ENCODE measurements at places on chromosomes 5 and 9.

DNA sequence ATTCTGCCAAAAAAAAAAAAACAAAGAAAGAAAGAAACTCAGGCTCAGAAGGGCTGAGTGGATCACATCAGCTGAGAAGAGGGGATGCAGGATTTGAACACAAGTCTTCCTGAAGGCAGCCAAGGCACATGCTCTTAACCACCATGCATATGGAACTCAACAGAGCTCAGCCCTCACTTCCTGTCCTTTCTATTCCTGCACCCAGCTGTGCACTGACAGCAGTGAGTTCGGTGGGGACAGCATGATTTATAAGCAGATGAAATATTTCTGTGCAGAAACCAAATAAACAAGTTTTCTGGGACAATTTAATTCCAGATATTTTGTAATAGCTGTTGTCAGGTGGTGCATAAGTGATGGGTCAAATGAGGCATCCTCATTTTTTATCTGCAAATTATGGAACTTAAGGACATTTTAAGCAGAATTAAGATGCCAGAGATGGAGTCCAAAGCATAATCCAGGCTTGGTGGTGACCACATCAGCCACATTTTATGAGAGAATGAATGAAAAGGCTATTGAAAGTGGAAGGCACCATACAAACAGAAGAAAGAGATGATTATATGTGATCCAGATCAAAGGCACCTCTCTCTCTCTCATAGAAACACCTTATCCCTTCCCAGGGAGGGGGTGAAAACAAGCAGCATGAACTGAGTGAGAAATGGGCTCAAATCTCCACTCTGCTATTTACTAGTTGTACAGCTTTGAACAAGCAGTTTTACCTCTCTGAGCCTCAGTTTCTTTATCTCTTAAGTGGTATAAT, 303.6 kb upstream of the MSX2 start:
- no peak for DNase-seq

- no peak for DNase-seq
Measured at GRCh38 chr5:85931220-85931619, 686.5 kb upstream of the COX7C start.

GRCh38 chr9:129141066-129142041, 30.1 kb downstream of the PTPA start:
- peak; percentile 86 for DNase-seq

- DNase-seq = no peak
Measured at GRCh38 chr9:136568288-136569081, 22.6 kb upstream of the NOTCH1 start.

- DNase-seq = no peak
Measured at GRCh38 chr9:120265791-120266190, 314.2 kb downstream of the CDK5RAP2 start.

- no peak for DNase-seq
Measured at GRCh38 chr5:34806532-34806931, 32.4 kb upstream of the TTC23L start.

DNA sequence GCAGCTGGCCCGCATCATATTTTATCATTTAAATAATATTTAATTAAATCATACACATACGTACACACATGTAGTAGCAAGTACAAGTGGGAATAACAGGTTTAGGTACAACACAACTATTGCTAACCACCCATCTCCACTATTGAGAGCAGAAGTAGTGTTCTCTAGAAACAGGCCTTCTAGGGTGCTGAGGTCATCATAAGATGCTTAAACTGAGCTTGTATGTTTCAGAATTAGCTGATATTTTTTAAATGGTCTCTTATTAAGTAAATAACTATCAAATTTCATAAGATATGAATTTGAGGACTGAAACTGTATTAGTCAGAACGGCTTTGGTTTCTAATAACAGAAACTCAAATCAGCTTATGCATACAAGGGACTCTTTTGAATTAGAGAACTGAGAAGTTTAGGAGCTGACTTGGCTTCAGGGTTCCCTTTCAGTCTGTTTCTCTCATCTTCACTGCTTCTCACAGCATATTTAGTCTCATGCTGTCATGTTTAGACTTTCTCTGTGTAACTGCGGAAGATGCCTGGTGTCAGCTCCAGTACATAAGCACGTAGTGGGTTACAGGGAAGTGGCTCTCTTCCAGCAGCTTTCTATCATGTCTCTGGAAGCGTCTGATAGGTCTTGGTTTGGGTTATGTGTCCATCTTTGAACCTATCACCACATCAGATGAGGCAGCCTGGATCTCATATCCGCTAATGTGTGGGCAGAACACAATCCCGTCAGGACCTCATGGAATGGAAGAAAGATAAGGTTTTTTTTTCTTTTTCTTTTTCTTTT, 25.0 kb upstream of the OCLN start:
- DNase-seq = peak; percentile 21

- no peak for DNase-seq
Measured at GRCh38 chr5:80254767-80255430, 949 bp downstream of the SERINC5 start.

DNA sequence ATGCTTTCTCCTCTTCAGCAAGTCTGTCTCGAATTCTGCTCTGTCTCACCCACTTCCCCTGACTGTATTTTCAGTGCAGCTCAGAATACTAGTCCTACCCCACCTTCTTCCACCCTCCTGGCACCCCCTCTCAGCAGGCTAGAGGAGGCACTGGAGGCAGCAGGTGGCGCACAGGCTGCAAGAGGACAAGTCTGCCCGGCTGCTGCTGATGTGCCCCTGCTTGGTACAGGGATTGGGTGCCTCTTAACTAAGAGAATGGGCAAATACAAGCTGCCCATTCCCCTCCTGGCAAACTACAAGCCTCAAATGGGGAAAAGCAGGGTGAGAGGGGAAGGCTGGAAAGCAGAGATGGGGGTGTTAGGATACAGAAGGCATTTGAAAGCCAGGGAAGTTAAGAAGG, 5.1 kb downstream of the TLN1 start:
- DNase-seq = peak; percentile 20

DNA sequence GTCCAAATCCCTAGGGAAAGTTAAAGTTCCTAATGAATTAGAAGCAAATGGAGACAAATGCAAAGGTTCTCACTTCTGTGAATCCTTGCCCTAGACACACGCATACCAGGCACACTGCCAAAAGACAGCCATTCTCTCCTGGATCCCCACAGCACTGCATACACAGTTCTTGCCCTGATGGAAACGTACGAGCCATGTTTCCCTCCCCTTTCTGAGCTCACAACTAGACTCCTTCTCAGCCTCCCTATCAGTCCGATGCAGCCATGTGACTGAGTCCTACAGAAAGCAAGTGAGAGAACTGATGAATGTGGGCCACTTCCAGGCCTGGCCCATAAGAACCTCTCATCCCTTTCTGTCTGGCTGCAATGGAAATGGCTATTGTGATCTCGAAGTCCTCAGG, 92.0 kb downstream of the ZNF608 start:
- DNase-seq = no peak

- no peak for DNase-seq
Measured at GRCh38 chr5:38726279-38726678, 119.5 kb upstream of the OSMR start.

GRCh38 chr5:94276751-94277150, 341.7 kb downstream of the KIAA0825 start:
- DNase-seq = no peak

DNA sequence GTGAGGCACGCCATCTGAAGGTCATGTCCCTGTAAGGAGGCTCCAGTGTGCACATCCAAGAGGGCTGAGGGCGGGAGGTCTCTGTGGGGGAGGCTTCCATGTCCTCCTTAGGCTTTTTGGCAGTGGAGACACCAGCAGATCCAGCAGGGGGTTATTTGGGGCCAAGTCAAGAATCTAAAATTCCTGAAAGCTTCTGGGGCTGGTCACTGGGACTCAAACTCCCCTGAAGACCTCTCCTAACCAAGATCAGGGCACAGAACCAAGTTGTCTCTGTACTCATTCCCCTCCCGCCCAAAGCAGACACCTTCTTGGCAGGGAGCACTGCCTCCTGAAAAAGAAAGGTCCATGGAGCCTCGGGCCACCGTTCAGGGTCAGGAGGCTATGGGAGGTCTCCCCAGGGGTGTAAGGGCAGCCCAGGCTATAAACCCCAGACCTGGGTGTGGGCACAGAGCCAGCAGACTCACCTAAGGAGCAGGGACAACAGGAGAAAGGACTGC, 127.4 kb upstream of the ADRA1B start:
- DNase-seq = no peak

DNA sequence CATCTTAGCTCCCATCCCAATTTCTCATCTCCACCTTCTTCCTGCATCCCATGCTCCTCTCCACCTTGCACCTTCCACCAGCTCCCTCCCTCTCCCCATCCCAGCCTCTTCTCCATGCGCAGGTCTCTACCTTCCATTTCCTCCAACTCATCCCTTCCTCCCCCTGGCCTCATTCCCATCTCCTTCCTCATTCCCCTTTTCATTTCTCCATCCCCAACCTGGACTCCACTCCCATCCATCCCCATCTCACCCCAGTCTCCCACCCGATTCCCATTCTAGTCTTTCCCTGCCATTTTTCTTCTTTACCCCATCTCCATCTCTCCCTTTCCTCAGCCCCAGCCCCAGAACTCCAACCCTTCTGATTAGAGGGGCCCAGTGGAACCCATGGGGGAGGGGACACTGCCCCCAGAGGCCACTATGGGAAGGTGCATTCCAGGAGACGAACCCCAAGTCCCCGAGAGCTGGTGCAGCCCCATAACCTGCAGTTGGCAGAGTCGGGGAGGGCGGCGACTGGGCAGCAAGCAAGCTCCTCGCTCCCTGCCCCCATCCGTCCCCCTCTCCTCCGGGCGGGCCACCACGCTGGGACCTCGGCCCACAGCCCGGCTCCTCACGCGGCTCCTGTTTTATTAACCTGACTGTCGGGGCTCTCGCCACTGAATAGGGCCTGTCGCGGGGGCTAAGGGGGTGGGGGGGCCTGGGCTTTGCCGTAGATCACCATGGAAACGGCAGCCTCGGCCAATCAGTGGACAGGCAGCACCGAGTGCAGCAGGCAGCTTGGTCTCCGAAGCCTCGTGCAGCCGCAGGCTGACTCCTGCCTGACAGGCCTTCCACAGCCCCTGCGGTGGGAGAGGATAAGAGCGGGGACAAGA, 66.7 kb downstream of the PCDH1 start:
- DNase-seq = no peak

GRCh38 chr5:112379542-112380325, 39.3 kb downstream of the EPB41L4A start:
- no peak for DNase-seq

- no peak for DNase-seq
Measured at GRCh38 chr5:148861696-148862095, 35.3 kb downstream of the ADRB2 start.

DNA sequence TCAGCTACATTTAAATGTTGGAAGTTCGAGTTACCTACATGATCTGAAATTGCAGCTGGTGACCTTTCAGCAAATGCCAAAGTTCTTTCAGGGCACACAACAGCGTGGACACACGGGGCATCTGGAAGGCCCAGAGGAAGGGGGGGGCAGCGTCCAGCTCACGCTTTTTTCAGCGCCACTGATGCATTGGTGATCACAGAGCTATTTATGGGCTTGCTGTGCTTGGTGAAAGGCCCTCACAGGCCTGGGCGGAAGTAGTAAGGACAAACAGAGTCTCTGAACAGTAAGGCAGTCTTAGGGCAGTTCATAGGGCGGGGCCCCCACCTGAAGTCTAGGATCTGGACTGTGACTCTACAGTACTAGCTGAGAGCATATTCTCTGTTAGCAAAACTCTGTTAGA, 6.6 kb upstream of the FBP2 start:
- DNase-seq = no peak

DNA sequence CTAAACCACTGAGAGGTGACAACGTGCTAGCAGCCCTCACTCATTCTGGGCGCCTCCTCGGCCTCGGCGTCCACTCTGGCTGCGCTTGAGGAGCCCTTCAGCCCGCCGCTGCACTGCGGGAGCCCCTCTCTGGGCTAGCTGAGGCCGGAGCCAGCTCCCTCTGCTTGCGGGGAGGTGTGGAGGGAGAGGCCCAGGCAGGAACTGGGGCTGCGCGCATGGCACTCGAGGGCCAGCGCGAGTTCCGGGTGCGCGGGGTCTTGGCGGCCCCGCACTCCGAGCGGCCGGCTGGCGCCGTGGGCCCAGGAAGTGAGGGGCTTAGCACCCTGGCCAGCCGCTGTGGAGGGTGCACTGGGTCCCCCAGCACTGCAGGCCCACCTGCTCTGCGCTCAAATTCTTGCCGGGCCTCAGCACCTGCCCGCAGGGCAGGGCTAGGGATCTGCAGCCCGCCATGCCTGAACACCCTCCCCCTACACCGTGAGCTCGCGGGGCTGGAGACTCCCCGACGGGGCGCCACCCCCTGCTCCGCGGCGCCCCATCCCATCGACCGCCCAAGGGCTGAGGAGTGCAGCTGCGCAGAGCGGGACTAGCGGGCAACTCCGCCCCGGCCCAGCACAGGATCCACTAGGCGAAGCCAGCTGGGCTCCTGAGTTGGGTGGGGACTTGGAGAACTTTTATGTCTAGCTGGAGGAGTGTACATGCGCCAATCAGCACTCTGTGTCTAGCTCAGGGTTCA, 11.8 kb upstream of the UBE2D2 start:
- no peak for DNase-seq

DNA sequence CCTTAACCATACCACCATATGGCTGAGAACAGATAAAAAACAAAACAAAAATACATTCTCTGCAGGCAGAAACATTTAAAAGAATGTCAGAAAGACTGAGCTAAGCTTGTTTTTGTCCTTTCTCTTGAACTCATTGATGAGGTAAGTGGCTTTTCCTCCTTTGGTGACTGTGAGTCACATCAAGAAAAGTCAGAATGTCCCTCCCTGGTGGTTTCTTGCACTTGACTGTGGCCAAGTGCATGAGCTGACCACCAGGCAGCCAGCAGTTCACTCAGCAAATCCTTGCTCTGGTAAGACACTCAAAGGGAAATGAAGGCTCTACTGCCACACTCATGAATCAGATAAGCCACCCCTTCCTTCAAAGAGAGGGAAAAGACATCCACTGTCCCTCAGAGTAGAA, 970.9 kb downstream of the TAF11L14 start:
- no peak for DNase-seq

GRCh38 chr5:136729901-136730355, 364.6 kb upstream of the TRPC7 start:
- DNase-seq = no peak

GRCh38 chr9:30630459-30630858, 1754.0 kb upstream of the ACO1 start:
- DNase-seq = no peak

- no peak for DNase-seq
Measured at GRCh38 chr5:89065919-89066318, 182.9 kb upstream of the MEF2C start.

GRCh38 chr9:134373269-134373668, 47.0 kb downstream of the RXRA start:
- DNase-seq = no peak

DNA sequence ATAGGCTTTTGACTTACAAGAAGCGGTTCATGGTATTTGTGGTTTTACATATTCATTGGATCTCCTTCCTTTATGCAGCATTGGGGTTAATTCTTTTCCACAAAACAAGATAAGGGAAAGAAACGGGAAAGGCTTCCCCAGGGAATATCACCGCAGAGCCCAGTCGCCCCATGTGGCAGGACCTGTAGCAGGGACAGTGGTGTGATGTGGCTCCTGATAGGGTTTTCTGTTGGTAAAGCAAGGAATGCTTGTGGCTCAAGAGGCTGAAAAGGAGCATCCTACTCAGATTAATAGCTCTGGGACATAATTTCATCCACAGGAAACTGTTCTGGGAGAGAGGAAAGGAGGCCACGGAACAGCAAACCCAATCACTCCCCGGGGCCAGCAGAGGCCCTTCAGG, 699.9 kb downstream of the MTRR start:
- no peak for DNase-seq

GRCh38 chr5:139657363-139658321, 9.5 kb downstream of the CXXC5 start:
- no peak for DNase-seq

- no peak for DNase-seq
Measured at GRCh38 chr5:179288101-179288808, 57.0 kb downstream of the ADAMTS2 start.

Measured in suppressor macrophage treated with lipopolysaccharide for 4 hours (primary cell).